ENCODE measurements at places on chromosomes 2 and 18.
A peak's percentile ranks its signal among the peaks of the same experiment; 100 is the strongest.

GRCh38 chr2:128545085-128545484 lies 226.4 kb upstream of the HS6ST1 start:
- no peaks in the 10 kb centered on the region for H3K4me1 ChIP-seq
- H3K27ac ChIP-seq = no peak overlapping the region
- H3K4me3 ChIP-seq = no peak overlapping the region
- no peak for DNase-seq

DNA sequence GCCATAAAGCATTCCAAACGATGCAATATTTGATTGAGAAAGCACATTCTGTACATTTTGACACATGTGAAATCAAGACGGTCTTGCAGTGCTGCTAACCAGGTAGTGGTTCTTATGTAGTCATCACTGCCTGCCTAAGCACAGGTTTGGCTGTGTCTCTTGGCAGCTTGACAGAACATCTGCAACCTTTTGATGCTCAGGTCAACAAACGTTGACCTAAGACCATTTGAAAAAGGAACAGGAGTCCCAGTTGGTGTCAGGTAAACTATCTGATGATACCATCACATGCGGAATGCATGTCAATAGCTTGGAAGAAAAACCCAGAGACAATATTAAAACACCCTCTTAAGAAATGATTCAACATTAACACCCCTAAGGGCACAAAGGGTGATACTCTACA lies 80.7 kb downstream of the L3MBTL4 start:
- no peaks in the 10 kb centered on the region for H3K27me3 ChIP-seq
- H3K4me3 ChIP-seq = no peak overlapping the region
- H3K36me3 ChIP-seq = no peaks in the 10 kb centered on the region
- no peak overlapping the region for H3K27ac ChIP-seq
- no peaks in the 10 kb centered on the region for H3K4me1 ChIP-seq

GRCh38 chr2:44713170-44713569 lies 228.3 kb upstream of the SIX3 start:
- no peak for DNase-seq
- H3K27me3 ChIP-seq = no peaks in the 10 kb centered on the region
- H3K27ac ChIP-seq = no peak overlapping the region
- H3K36me3 ChIP-seq = no peaks in the 10 kb centered on the region

DNA sequence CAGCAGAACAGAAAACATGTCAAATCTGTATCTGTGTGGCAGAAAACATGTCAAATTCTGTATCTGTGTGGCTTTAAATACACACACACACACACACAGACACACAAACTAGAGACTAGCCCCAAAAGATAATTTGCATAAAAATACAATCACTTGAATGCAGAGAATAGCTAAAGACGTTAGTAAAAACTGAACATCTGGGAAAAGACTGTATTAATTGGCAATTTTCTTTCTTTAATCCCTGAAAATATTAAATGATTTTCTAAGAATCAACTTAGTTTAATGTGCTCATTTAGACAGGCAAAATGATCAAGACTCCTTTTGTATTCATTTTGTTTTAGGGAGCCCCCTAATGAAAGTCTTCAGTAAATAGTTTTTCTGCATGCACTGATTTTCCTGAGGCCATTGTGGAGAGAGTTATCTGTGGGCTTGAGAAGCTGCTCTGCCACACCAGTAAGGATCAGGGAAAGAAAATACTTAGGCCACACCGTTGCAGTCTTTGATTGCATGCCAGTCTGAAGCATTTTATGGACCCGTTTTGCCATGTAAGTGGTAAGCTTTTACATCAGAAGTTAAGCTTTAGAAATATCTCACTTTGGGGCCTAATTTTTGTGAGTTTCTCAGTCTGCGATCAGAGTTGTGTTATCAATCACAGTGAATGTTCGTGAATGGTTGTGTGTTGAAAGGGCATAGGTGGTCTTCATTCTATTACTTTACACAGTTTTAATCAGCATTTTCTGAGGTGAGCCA lies 2.2 kb downstream of the SPATS2L start:
- H3K4me3 ChIP-seq = peak overlapping the region; percentile 84
- DNase-seq = no peak
- peaks cover 51% of the 10 kb centered on the region for H3K4me1 ChIP-seq
- H3K36me3 ChIP-seq = no peaks in the 10 kb centered on the region

DNA sequence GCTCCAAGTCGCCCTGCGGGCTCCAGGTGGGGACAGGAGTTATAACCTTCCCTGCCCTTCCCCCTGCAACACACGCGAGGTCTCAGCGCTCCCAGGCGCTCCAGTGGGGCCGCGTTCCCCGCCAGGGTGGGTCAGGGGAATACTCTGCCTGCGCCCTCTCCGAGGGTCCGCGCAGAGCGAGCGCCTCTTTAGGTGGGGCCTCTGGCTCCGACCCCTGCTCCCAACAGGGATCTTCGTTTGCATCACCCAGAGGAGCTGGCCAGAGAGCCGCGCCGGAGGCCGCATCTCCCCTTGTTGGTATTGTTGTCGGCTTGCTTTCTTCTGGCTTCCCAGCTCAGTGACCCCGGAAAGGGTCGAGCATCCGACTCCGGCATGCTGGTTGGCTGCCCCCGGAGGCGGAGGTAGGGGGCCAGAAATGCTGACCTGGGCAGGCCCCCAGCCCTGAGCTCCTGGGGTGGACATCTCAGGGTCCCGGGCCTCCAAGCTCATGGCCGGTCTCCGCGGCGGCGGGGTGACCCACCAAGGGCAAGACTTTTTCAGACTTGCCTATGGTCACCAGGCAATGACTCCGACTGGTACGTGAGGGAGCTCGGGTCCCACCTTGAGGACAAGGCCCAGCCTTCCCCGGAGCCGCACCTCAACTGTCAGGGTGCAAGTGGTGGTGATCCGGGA lies 11.2 kb upstream of the EN1 start:
- no peak for DNase-seq
- no peaks in the 10 kb centered on the region for H3K36me3 ChIP-seq
- peaks cover 3% of the 10 kb centered on the region for H3K4me1 ChIP-seq
- H3K27ac ChIP-seq = no peak overlapping the region
- H3K4me3 ChIP-seq = no peak overlapping the region

DNA sequence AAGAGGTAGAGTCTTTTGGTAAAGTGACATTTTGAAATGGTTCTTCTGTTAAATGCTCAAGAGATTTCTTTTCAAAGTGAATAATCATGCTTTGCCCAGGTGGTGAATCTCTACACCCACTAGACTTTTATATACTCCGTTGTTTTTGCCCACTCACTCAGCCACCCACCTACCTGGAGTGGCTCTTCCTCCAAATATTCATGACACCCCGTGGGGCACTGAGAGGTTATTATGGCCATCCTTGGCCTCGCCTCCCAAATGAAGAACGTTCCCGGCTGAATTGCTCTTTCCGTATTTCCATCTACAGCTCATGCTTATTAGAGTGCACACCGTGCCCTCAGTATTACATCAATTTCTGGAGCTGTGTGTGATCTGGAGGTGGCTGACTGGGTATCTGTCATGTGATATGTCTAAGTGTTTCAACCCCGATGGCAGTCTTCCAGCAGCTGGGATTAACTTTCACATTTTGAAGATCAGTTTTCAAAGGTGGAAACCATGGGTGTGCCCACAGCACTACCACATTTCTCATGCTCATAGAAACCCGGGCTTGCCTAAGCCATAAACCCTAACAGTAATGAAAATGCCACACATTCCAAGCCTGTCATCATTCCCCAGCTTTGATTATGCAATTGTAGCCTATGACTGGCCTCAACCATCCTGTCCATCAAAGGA lies 406.6 kb upstream of the MMADHC start:
- no peak overlapping the region for H3K4me3 ChIP-seq
- no peaks in the 10 kb centered on the region for H3K27me3 ChIP-seq
- DNase-seq = no peak
- no peak overlapping the region for H3K27ac ChIP-seq

DNA sequence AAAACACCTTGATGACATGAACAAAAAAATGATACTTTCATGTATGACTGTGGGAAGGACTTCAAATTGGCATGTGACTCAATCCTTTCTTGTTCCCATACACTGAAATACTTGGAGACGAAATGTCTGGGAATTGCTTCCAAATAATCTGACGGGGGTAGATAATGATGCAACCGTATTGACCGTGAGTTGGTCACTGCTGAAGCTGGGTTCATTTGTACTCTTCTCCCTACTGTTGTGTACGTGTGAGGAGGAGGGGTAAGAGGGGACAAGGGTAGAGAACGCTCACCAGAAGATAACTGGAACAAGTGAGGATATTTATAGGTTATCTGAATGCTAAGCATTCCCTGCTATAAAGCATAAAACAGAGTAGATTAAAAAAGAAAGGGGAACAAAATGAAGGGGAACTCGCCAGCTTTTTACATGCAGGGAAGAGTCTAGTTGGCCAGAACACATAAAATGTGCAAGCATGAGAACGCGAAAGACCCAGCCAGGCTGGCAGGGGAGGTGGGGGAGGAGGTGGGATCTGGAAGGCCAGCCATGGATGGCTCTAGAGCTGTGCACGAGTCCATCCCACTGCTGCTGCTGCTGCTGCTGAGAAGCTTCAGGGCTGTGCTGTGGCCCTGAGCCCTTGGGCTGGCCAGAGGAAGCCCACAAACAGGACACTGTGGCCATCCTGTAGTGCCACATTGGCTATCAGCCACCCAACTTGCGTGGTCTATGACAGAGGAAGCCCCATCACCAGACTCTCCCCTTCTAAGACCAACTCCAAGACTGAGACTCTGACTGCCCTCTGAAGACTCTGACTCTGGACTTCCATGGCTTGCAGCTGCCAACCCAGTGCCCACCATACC lies 15.2 kb upstream of the CETN1 start:
- H3K4me1 ChIP-seq = no peaks in the 10 kb centered on the region
- peaks cover 9% of the 10 kb centered on the region for H3K27me3 ChIP-seq
- no peaks in the 10 kb centered on the region for H3K36me3 ChIP-seq
- H3K27ac ChIP-seq = no peak overlapping the region

GRCh38 chr2:2266699-2267449 lies 64.2 kb downstream of the MYT1L start:
- no peak for DNase-seq
- no peak overlapping the region for H3K4me3 ChIP-seq
- H3K27ac ChIP-seq = no peak overlapping the region
- no peaks in the 10 kb centered on the region for H3K4me1 ChIP-seq
- H3K36me3 ChIP-seq = no peaks in the 10 kb centered on the region

DNA sequence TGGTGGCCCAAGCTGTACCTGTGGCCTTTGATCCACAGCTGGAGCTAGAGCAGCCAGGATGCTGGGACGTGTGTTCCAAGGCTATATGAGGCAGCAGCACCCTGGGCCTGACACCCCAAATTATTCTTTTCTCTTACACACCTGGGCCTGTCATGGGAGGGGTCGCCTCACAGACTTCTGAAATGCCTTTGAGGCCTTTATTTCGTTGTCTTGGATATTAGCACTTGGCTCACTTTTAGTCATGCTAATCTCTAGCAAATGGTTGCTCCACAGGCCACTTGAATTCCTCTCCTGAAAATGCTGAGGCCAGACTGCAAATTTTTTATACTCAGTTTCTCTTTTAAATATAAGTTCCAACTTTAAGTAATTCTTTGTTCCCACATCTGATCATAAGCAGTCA lies 22.0 kb upstream of the IL1R2 start:
- H3K36me3 ChIP-seq = peaks cover 2% of the 10 kb centered on the region
- H3K4me1 ChIP-seq = no peaks in the 10 kb centered on the region
- no peaks in the 10 kb centered on the region for H3K27me3 ChIP-seq
- DNase-seq = no peak
- H3K27ac ChIP-seq = no peak overlapping the region
- no peak overlapping the region for H3K4me3 ChIP-seq

GRCh38 chr2:43540021-43540779 lies 55.6 kb downstream of the THADA start:
- H3K36me3 ChIP-seq = peaks cover 9% of the 10 kb centered on the region
- DNase-seq = no peak
- H3K4me1 ChIP-seq = peaks cover 2% of the 10 kb centered on the region
- H3K27me3 ChIP-seq = no peaks in the 10 kb centered on the region
- no peak overlapping the region for H3K4me3 ChIP-seq

GRCh38 chr2:98710734-98711133 lies 20.2 kb downstream of the MGAT4A start:
- DNase-seq = no peak
- no peaks in the 10 kb centered on the region for H3K4me1 ChIP-seq
- H3K4me3 ChIP-seq = no peak overlapping the region

GRCh38 chr2:128357506-128358370 lies 39.1 kb upstream of the HS6ST1 start:
- no peaks in the 10 kb centered on the region for H3K36me3 ChIP-seq
- no peak overlapping the region for H3K4me3 ChIP-seq
- H3K27ac ChIP-seq = no peak overlapping the region
- DNase-seq = no peak
- peaks cover 9% of the 10 kb centered on the region for H3K4me1 ChIP-seq

DNA sequence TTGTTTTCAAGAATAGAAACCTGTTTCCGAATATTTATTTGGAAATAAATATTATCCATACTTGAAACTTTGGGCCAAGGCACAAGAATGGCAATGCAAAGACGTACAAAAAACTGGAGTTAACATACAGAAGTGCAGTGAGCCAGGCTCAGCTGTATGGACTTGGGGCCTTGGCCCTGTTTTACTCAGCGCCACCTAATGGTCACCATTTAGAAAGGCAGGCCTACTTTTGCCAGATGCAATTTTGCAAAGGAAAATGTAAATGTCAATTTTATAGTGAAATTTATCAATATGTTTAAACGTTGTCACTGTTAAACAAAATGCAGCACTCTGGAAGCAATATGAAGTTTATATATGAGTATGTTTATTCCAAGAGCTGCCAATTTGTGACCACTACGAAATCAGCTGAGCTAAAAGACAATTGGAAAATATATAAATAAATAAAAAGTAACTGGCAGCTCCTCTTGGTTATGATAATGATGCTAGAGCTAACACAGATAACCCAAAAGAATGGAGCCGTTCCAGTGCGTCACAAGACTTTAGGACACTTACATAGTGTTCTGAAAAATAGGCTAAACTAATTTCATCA lies 155.0 kb downstream of the ARHGAP15 start:
- H3K27ac ChIP-seq = no peak overlapping the region
- H3K27me3 ChIP-seq = no peaks in the 10 kb centered on the region
- peaks cover 8% of the 10 kb centered on the region for H3K4me1 ChIP-seq
- DNase-seq = no peak
- no peak overlapping the region for H3K4me3 ChIP-seq

DNA sequence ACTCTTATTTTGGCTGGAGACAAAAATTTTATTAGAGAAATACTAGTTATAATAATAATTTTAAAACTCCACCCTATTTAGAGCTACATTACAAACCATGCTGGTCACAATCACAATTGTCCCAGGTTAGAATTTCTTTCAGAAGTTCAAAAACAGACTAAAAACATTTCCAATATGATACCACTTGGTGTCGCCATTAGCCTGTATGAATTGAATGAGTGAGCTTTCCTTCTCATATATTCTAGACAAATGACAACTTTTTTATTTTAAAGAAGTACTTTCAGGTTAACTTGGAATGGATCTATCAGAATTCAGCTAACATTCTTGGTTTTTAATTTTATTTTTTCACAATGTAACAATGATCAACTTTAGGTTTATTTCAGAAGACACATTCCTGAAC lies 48.0 kb downstream of the SERPINB8 start:
- H3K4me3 ChIP-seq = no peak overlapping the region
- H3K36me3 ChIP-seq = no peaks in the 10 kb centered on the region
- peaks cover 18% of the 10 kb centered on the region for H3K4me1 ChIP-seq
- peaks cover 8% of the 10 kb centered on the region for H3K27me3 ChIP-seq
- no peak overlapping the region for H3K27ac ChIP-seq
- no peak for DNase-seq

GRCh38 chr2:86143926-86144685 lies 38.1 kb downstream of the PTCD3 start:
- H3K4me3 ChIP-seq = no peak overlapping the region
- no peak for DNase-seq
- H3K36me3 ChIP-seq = peaks cover 30% of the 10 kb centered on the region

- no peak overlapping the region for H3K4me3 ChIP-seq
- H3K4me1 ChIP-seq = peaks cover 5% of the 10 kb centered on the region
- H3K36me3 ChIP-seq = peaks cover 3% of the 10 kb centered on the region
- no peak for DNase-seq
These were observed 28.2 kb downstream of the OSBPL1A start for GRCh38 chr18:24369426-24369825.
